LNCaP clone FGC (cell line): ENCODE measurements at places on chromosomes 1 and 21.
A peak's percentile ranks its signal among the peaks of the same experiment; 100 is the strongest.

GRCh38 chr1:175204330-175204729, 11.8 kb upstream of the KIAA0040 start:
- DNase-seq = no peak

- DNase-seq = no peak
Observed at GRCh38 chr21:44942566-44942965, 2.7 kb downstream of the SLX9 start.

- no peak for DNase-seq
Observed at GRCh38 chr1:43072314-43072713, 99.8 kb downstream of the EBNA1BP2 start.

GRCh38 chr1:185813401-185813979, 79.3 kb downstream of the HMCN1 start:
- peak; percentile 8 for DNase-seq

DNA sequence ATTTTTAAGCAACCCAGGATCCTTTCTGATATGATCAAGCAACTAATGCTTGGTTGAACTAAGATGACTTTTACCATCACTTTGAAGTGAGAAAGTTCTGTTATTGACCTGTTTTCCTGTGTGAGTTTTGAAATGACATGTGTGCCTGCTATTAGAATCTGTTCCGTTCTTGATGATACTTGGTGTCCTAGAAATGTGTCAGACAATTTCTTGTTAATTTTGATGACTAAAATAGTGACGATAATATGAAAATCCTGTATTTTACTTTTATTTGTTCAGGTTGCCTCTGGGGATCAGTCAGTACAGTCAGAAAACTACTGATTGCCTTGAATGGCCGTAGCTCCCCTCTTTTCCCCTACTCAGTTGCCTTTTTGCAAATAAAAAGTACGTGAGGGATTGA, 228.0 kb downstream of the RYR2 start:
- no peak for DNase-seq

GRCh38 chr1:99282536-99282935, 18.2 kb downstream of the PLPPR4 start:
- no peak for DNase-seq

- DNase-seq = no peak
Observed at GRCh38 chr1:180887841-180888240, 24.9 kb upstream of the KIAA1614 start.

GRCh38 chr1:30998887-30999286, 66.6 kb downstream of the PUM1 start:
- no peak for DNase-seq

DNA sequence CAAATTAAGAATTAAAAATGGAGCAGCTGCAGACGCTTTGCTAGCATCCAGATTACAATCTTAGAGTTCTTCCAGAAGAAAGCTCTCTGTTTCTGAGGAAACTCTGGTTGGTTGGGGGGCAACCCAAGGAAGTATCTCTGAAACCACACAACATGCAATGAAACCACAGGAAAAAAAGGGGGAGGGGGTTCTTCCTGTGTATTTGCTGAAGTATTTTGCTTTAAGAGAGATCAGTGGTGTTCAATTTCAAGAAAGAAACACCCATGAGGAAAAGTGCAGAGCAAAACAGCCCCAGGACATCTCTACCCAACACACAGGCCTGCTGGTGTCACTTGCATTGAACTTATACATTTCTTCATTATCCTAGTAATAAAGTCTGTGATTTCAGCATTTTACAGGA, 19.7 kb upstream of the TIAM1 start:
- no peak for DNase-seq

DNA sequence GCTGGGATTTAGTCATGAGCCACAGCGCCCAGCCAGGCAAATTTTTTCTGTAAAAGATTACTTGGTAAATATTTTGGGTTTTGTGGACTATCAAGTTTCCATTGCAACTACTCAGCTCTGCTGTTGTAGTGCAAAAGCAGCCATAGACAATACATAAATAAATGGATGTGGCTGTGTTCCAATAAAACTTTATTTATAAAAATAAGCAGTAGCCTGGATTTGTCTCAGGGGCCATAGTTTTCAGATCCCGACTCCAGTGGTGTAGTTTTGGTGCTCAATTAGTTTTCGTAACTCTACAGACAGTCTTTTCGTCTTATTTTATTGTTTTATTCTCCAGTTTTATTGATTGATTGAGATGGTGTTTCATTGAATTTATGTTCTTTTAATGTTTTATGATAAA, 80.1 kb upstream of the IVNS1ABP start:
- DNase-seq = no peak

GRCh38 chr1:5532811-5533210, 459.4 kb downstream of the NPHP4 start:
- no peak for DNase-seq

- DNase-seq = no peak
Observed at GRCh38 chr1:25046194-25046532, 116.1 kb upstream of the RUNX3 start.

DNA sequence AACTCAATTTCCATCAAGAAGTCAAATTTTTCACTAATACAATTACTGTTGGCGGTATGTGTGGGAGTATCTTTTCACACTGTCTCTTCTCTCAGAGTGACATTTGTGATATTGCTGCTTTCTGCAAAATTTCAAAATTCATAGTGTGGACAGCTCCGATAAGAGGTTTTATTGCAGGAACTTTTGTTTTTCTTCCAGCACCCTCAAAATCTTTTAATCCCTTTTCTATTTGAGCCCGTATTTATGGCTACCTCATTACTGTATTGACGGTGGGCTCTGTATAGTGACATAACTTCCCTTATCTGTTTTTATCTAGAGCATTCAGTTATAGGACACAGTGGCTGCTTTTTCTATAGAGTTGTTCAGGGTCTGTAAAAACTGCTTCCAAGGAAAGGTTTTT, 794.4 kb upstream of the TMPRSS15 start:
- DNase-seq = no peak
